ENCODE measurements at places on chromosomes 7 and 10.

- peak; percentile 17 for DNase-seq
Observed at GRCh38 chr7:38506756-38507155, 124.4 kb downstream of the AMPH start.

DNA sequence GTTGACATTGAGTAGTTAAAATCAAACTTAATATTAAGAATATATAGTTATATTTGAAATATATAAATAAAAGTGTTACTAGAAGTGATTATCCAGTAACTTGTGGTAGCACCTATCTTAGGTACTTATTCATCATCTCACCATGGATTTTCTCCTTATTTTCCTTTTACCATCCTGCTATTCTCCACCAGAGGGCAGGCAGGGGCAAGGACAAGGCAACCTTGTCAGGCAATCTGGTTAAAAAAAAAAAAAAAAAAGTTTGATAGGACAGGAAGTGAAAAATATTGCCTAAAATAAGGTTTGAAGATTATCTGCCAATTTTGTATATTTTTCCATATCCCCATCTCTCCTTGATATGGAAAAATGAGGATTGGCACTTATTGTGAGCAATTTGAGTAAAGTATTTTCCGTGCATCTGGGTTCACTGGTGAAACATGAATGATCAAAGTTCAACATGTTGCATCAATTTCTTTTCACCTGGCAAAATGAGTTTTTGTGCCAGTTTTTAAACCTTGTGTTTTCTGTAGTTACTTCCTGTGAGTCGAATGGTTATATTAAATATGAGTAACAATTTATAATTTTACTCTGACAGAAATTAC lies 256.7 kb downstream of the AGMO start:
- DNase-seq = peak; percentile 29

- DNase-seq = no peak
Observed at GRCh38 chr7:71784180-71784579, 628.0 kb downstream of the CALN1 start.

DNA sequence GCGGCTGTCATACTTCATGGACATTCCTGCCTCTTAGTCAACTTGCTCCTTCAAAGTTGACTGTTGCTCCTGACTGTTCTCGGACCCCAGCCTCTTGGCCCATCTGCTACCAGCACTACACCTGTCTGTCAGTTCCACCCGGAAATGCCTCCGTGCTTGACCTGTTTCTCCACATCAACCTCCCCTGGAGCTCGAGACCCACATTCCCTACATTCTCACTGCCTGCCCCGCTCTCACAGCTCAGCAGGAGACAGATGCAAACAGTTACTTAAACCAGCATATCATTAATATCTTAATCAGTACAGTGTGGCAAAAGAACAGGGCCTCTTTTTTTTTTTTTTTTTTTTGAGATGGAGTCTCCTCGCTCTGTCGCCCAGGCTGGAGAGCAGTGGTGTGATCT lies 174.3 kb downstream of the NRP1 start:
- no peak for DNase-seq

GRCh38 chr10:5317547-5318107 lies 47.1 kb upstream of the UCN3 start:
- peak; percentile 52 for DNase-seq

DNA sequence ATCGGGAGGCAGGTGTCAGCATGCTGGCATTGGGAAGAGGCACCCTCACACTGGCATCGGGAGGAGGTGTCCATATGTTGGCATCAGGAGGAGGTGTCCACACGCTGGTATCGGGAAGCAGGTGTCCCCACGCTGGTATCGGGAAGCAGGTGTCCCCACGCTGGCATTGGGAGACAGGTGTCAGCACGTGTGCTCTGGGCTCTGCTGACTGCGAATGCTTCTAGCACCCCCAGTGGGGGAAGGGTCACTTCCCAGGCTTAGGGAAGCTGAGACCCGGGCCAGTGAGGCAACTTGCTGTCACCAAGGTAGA lies 92.5 kb upstream of the IKZF1 start:
- no peak for DNase-seq

- DNase-seq = no peak
Observed at GRCh38 chr10:88413412-88413811, 169.7 kb downstream of the RNLS start.

GRCh38 chr10:62492012-62492869 lies 118.1 kb downstream of the ZNF365 start:
- no peak for DNase-seq

GRCh38 chr10:12221323-12222298 lies 25.6 kb downstream of the CDC123 start:
- DNase-seq = no peak

All from HFF-Myc (cell line).